ENCODE measurements at places on chromosomes 7 and 10. TPM values are rescaled to one million over a fixed set of nuclear protein-coding genes. Genes with fewer than 3 reads are reported as not detected.

DNA sequence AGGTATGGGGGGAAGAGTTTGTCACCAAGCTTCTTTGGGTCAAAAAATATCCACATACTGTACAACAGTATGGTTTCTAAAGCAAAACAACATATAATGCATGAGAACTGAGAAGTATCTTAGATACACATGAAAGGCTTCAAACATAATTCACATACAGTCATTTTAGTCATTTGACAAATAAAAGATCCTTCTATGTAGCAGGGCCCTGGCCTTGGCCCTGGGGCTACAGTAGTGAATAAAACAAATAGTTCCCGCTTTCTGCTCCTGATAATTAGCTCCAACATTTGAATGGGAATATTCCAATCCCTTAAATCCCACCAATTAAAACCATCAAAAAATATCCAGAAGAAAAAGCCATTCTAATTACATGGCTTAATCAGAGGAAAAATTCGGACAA, 51.3 kb downstream of the MALSU1 start:
- no peak for DNase-seq

- DNase-seq, result no peak
Measured at GRCh38 chr10:108358912-108359311, 1194.4 kb upstream of the SORCS1 start.

- DNase-seq, result no peak
Measured at GRCh38 chr10:84293574-84294016, 34.8 kb upstream of the CCSER2 start.

- no peak for DNase-seq
Measured at GRCh38 chr7:137813541-137813940, 33.2 kb downstream of the DGKI start.

DNA sequence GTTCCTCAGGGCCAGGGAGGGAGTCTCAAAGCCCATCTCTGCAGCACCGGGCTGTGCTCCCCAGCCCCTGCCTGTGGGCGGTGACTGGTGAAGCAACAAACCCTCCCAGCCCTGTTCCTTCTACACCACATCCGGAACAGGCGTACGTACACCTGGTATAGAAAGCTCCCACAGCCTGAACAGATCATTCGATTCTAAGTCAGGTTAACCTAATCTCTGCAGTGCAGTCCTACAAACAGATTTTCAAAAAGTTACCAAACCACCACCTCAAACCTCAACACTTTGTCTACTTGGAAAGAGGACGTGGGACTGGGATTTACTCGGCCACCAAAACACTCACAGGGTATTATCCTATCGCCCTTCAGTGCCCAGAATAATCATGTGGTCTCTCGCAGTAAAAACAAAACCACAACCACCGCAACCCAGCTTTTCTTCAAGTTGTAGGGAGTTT, 238.4 kb downstream of the DIP2C start:
- DNase-seq, result no peak

DNA sequence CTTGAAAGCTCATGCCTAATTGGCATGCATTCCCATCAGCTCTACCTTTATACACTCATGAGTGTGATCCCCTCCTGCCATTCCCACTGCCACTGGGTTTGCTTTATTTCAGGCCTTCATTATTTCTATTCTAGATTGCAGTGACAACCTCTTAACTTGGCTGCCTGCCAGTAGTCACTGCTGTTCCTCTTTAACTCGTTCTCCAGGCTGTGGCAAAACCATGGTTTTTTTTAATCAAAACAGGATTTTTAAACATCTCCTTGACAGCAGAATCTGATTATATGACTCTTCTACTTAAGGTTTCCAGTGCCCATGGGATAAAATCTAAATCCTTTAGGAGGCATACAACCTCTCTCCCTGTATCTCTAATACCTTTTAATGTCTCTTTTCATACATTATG, 223.7 kb upstream of the PCDH15 start:
- no peak for DNase-seq

GRCh38 chr10:29157321-29157720, 131.5 kb upstream of the LYZL1 start:
- DNase-seq, result no peak

GRCh38 chr10:99906470-99906869, 103.3 kb downstream of the DNMBP start:
- peak; percentile 62 for DNase-seq

- peak; percentile 40 for DNase-seq
Measured at GRCh38 chr7:142898377-142899170, 13.0 kb upstream of the TRPV6 start.

DNA sequence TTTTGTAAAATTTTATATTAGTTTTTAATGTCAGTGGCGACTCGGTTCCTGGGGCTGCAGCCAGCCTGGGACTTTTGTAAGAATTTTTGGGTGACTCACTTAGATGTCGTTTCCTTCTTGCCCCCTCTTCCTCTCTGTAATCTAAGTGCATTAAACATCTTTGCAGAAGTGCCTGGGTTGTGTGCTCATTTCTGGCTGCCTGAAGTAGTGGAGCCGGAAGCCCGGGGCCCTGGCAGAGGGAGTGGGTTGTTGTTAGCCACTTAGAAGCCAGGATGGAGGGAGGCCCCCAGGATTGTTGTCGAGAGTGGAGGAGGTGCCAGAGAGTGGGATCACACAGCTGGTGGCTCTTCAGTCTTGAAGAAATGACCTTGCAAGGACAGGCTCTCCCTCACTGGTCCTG, 11.0 kb upstream of the TRIM8 start:
- no peak for DNase-seq

GRCh38 chr7:138992052-138992531, 10.9 kb upstream of the KIAA1549 start:
- no peak for DNase-seq

- DNase-seq, result peak; percentile 65
Measured at GRCh38 chr10:11162828-11163599, 145.3 kb downstream of the CELF2 start.

DNA sequence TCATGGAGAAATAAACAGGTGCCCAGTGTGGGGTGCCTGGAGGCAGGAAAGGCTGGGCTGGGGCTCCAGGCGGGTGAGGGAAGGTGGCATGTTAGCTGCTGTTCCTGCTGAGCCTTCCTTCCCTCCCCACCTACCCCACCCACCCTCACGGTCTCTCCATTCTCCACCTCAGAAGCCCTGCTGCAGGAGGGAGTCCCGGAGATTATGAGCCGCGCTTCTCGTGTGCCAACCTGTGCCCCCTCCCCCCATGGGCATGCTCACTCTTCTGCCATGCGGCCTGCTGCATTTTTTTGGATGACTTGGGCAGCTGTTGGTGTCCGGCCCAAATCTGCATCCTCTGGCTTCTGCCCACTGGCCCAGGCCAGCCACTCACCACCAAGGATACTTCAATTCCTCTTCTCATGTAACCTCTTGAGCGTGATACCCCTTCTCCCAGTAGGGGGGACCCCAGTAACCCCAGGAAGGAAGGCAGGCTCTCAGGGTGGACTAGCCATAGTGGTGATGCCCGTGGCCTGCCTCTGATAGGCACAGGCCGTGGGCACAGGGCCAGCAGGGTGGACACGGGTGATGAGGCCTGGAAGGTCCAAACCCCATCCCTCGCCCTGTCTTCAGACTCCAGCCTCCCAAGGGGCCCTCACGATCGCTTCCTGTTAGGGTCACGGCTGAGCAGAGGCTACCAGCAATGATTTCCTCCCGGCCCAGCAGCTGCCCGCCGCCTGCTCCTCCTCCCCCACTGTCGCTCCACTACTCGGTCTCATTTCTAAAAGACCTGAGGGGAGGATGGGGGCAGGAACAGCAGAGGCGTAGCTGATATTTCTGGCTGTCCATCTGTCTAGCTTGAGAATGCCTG, 27.8 kb downstream of the UNC5B start:
- no peak for DNase-seq

DNA sequence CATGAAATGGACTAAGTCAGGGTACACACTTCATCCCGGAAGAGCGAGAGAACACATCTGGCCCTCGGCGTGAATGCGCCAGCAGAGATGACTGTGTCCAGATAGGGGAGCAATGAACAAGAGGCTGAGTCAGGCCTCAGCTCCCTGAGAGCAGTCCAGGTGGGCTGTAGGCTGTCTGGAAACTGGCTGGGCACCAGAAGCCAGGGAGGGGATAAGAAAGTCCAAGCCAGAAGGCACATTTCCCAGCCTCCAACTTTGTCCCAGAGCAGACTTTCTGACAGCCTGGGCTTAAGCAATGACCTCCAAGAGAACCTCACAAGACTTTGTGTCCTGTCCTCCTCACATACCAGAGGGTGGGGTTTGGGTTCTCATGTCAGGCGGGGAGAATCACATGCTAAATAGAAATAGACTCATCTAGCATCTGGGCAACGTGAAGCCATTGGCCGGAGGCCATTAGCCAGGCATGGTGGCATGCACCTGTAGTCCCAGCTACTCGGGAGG, 157.2 kb downstream of the ARHGAP12 start:
- DNase-seq, result no peak

DNA sequence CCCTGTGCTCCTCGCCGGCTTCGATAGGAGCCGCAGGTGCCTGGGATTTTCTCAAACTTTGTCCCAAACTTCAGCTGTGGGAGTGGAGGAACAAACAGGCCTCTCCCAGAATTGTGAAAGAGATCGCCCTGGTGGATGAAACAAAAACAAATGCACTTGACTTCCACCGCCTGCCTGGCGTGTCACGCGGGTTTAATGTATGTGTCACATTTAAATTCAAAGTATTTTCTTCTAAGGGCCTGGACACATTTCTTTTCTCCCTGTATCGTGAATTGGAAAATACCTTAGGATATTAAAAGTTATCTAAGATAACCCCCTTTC, 694 bp upstream of the WASL start:
- no peak for DNase-seq

- DNase-seq, result no peak
Measured at GRCh38 chr7:152735443-152736004, 24.0 kb upstream of the ACTR3B start.

GRCh38 chr10:24568042-24568441, 155.6 kb downstream of the ARHGAP21 start:
- DNase-seq, result no peak

- no peak for DNase-seq
Measured at GRCh38 chr10:131655101-131655849, 245.5 kb upstream of the PPP2R2D start.

GRCh38 chr7:134420424-134421125, 38.3 kb downstream of the AKR1B1 start:
- DNase-seq, result peak; percentile 53

DNA sequence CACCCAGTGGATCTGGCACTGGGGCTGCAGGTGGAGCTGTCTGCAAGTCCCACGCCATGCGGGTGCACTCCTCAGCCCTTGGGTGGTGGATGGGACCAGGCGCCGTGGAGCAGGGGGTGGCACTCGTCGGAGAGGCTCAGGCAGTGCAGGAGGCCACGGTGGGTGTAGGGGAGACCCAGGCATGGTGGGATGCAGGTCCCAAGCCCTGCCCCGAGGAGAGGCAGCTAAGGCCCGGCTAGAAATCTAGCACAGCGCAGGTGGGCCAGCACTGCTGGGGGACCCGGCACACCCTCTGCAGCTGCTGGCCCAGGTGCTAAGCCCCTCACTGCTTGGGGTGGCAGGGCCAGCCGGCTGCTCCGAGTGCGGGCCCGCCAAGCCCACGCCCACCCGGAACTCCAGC, 25.7 kb downstream of the HTR7 start:
- no peak for DNase-seq

DNA sequence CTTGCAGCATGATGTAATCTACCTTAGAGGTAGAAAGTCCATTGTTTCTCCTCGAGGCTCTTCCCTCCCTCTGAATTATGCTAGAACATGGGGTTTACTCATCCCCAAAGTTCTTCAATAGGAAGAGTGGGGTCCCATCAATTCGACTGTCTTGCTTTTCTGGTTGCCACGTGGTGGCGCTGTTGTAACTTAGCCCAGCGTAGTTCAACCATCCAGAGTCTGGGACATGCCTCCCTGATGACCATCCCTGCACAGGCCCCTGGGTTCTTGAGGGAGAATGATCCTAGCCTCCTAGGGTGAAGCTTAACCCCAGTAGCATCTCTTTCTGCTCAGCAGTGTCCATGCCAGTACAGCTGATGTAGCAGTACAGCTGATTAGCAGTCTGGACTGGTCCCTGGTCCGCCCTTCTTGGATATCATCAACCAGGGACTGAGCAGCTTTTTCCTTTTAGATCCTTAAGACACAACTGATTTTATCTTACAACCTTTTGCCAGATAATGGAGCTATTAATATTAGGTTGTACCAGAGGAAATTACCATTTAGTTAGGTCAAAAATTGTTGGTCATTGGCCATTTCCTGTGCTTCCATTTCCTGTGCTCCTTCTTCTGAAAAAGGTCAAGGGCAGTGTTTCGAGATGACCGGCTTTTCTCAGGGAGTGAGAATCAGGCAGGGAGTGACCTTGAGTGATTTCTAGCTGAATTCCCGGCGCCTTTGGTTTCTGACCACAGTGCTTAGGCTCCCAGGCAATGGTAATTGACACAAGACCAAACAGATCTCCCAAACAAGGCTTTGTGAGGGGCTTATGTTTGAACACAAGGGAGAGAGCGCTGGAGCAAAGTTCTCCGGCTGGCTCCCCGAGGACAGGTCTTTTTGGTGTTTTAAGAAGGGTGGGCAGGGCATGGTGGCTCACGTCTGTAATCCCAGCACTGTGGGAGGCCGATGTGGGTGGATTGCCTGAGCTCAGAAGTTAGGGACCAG, 65.4 kb downstream of the TACC2 start:
- DNase-seq, result peak; percentile 60

DNA sequence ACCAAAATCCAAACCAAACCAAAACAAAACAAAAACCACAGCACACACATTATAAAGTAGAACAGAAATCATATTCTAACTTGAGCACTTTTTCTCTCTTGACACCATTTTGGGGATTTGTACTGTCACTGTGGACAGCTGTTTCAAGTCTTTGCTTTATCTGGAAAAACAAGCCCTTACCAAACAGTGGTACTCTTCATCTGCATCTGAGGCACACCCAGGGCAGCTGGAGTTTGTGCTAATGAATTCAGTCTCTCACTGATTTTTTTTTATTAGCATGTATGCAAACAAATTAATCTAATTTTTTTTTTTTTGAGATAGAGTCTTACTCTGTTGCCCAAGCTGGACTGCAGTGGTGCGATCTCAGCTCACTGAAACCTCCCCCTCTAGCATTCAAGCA, 171.4 kb downstream of the RAPGEF5 start:
- DNase-seq, result no peak

ADO gene
- 18.5 TPM for total RNA-seq

PAPOLB gene
- 0.29 TPM for total RNA-seq

ACTL6B gene
- not detected for total RNA-seq

MYH16 gene
- not detected for total RNA-seq

PRKCQ gene
- total RNA-seq, result 4.3 TPM

TMEM130 gene
- total RNA-seq, result 1.6 TPM

POLR2J3 gene
- total RNA-seq, result 64.3 TPM

STK17A gene
- 7.7 TPM for total RNA-seq

DNTT gene
- not detected for total RNA-seq

NRG3 gene
- 0.57 TPM for total RNA-seq

ALKBH4 gene
- 10.3 TPM for total RNA-seq

SLC13A1 gene
- total RNA-seq, result not detected

All from ureter (tissue), 1 donor.